COR-L47 (cell line): ENCODE measurements at places on chromosomes 4 and X.
A peak's percentile ranks its signal among the peaks of the same experiment; 100 is the strongest.

DNA sequence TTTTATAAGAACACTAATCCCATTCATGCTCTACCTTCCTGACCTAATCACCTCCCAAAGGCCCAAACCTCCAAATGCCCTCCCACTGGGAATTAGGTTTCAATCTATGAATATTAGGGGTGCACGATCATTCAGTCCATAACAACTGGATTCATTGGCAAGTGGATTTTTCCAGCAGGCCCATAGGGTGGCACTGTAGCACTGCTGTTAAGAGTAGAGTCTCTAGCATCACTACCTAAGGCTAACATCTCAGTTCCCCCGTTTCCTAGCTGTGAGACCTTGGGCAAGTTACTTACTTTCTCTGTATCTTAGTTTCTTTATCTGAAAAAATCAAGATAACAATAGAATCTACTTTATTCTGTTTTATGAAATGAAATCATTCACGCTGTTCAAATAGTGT lies 315.8 kb downstream of the STIM2 start:
- peak; percentile 88 for DNase-seq

DNA sequence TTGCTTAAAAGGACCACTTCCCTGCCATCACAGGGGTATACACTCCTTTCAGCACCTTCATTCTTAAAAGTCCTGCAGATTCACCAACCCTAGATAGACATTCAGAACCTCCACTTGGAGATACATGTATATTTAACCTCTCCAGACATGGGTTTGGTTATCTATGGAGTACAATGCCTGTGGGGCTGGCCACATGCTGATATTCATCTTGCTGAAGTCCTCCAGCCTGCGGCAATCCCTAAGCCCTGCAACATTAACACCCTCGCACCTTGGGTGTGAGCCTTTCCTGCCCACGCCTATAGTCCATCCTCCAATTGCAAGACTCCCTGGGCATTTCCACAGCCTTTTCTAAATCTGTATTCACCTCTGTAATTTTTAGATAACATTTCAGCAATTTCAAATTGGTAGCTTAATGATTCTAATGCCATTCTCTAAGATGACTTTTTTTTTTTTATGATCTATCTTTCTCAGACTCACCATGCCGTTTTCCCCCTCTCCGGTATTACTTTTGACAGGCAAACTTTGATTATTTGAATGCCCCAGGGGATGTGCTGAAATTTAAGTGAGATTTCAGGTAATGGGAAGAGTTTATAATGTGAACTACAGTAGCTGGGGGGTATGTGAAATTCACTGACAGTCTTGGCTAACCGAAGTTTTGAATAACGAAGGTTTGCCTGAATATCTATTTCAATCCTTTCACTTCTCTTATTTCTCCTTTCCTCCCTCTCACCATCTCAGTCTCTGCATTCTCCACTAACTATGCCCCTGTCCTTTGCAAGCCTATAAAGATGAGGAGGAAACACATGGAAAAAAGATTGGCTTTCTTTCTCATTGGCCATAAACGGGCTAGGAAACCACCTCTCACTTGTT lies 24.1 kb downstream of the CCDC149 start:
- no peak for DNase-seq

GRCh38 chr4:88742561-88742960 lies 44.9 kb upstream of the NAP1L5 start:
- DNase-seq, result no peak

- DNase-seq, result no peak
Observed at GRCh38 chrX:51047950-51048349, 137.4 kb downstream of the BMP15 start.

GRCh38 chr4:27701606-27702005 lies 841.0 kb downstream of the STIM2 start:
- no peak for DNase-seq

DNA sequence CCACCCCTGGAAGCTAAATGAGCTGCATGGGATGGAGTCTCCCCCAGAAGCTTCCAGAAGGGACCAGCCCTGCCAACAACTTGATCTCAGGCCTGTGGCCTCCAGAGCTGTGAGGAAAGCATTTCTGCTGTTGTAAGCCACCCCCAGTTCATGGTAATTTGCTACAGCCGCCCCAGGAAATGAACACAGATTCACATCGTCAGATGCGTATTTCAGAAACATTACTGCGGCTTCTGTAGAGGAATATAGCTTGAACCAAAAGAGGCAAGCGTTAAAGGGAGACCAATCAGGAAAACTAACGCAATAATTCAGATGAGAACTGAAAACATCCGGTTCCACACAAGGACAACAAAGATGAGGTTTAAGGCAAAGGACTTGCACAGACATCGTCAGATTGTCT lies 128.4 kb upstream of the TBL1X start:
- DNase-seq, result no peak

GRCh38 chr4:102665527-102665926 lies 95.2 kb downstream of the MANBA start:
- peak; percentile 74 for DNase-seq

DNA sequence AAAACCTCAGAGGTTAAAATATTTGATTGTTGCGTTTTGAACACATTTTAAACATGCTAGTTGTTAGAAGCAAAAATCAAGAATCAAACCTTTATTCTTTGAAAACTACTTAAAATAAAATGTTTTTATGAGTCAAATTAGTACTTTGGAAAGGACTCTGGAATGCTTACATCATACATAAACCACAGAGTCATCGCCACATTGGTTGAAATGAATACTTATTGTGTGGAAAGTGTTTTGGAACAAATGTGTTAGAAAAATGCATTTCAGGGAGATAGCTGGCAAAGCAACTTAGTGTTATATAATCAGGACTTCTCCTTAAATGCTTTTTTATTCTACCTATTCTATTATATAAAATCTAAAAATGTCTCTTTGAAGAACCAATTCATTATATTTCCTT lies 49.4 kb upstream of the CAMK2D start:
- no peak for DNase-seq

DNA sequence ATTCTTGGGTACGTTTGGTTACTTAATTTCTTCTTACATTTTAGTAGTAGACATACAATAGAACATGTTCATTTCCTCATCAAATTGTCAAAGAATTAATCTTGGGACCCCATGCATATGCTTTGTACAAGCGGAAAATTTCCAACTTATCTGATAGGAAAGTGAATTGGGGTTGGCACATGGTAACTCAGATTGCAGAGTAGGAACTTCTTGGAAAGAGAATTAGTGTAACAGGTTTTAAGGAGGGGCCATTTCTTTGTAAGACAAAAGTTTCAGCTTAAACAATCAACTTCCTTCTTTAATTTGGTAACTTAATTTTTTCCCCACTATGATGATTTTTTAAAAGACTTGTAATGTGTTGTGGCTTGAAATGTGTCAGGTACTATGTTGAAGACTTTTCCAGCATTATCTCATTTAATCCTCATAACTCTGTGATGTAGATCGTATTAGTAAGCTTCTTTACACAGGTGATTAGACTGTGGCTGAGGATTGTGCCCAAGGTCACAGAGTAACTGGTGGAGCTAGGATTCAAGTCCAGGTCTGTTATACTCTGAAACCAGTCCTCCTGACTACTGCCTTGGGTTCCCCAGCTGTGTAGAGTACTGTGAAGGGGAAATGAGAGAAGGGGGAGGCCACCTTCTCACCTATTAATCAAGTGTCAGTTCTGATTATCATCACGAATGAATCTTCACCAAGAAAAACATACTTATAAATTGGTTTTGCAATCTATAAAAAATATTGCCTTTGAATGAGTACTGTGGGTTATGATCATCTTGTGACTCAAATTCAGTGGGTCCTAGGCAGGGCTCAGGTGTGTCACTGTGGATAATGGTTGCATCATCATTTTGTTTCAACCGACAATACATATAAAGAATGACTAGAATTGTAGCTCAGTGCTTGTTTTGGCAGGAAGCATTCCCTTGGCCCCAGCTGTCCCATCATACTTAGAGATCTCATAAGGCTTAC lies 4.3 kb downstream of the GK start:
- DNase-seq, result no peak

GRCh38 chr4:101824500-101824899 lies 34.0 kb downstream of the BANK1 start:
- no peak for DNase-seq

- DNase-seq, result no peak
Observed at GRCh38 chr4:125389713-125390112, 75.0 kb downstream of the FAT4 start.

- no peak for DNase-seq
Observed at GRCh38 chrX:46967547-46967946, 55.3 kb downstream of the JADE3 start.

GRCh38 chrX:124263743-124264142 lies 68.7 kb upstream of the TEX13D start:
- no peak for DNase-seq

DNA sequence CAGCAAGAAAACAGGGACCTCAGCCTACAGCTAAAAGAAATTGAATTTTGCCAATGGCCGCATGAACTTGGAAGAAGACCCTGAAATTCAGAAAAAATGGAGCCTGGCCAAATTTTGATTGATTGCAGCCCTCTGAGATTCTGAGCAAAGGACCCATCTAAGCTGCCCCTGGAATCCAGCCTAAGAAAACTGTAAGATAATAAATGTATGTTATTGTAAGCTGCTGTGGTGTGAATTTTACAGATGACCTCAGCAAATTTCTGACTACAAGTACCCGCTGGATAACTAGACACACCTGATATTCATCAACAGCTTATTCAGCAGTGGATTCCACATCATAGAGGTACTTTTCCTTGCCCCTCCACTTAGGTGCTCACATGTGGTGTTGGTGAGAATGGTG lies 119.5 kb upstream of the EPHA5 start:
- DNase-seq, result no peak

DNA sequence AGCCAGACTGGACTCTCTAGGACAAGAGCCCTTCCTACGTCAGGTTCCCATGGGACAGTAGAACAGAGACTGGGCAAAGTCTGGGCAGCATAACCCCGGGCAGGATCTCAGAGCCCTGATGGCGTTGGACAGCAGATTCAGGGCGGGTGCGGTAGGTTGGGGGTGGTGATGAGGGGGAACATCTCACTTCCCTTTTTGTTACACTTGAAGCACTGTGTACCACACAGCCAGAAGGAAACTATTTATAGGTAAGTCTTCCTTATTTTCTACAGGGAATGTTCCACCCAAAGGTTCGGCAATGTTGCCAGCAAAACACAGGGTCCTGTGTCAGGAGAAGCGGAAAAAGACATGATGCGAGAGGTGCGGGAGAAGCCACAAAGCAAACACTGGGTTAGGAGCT lies 54.3 kb downstream of the TSC22D3 start:
- no peak for DNase-seq

- no peak for DNase-seq
Observed at GRCh38 chr4:116374815-116375214, 710.6 kb downstream of the TRAM1L1 start.

- DNase-seq, result no peak
Observed at GRCh38 chr4:48108309-48109073, 25.6 kb downstream of the TXK start.

DNA sequence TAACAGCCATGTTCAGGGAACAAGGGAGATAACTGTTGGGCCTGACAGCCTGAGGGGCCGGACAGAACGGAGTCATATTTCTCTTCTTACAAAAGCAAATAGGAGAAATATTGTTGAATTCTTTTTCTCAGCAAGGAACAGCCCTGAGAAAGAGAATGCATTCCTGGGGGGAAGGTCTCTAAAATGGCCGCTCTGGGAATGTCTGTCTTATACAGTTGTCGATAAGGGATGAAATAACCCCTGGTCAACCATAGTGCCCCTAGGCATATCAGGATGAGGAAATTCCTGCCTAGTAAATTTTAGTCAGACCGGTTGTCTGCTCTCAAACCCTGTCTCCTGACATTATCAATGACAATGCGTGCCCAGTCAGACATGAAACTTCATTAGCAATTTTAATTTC lies 1925.5 kb downstream of the PCDH7 start:
- DNase-seq, result no peak

- DNase-seq, result no peak
Observed at GRCh38 chr4:98574816-98575215, 83.6 kb downstream of the TSPAN5 start.

- DNase-seq, result no peak
Observed at GRCh38 chr4:95590615-95591014, 41.8 kb upstream of the UNC5C start.

- peak; percentile 48 for DNase-seq
Observed at GRCh38 chr4:167234316-167234881, at the start of gene SPOCK3. SPOCK3 (minus strand) TSS chr4:167234494.

- DNase-seq, result no peak
Observed at GRCh38 chr4:112329672-112330375, 32.7 kb downstream of the ALPK1 start.

- no peak for DNase-seq
Observed at GRCh38 chrX:131970347-131970746, 52.8 kb upstream of the STK26 start.

DNA sequence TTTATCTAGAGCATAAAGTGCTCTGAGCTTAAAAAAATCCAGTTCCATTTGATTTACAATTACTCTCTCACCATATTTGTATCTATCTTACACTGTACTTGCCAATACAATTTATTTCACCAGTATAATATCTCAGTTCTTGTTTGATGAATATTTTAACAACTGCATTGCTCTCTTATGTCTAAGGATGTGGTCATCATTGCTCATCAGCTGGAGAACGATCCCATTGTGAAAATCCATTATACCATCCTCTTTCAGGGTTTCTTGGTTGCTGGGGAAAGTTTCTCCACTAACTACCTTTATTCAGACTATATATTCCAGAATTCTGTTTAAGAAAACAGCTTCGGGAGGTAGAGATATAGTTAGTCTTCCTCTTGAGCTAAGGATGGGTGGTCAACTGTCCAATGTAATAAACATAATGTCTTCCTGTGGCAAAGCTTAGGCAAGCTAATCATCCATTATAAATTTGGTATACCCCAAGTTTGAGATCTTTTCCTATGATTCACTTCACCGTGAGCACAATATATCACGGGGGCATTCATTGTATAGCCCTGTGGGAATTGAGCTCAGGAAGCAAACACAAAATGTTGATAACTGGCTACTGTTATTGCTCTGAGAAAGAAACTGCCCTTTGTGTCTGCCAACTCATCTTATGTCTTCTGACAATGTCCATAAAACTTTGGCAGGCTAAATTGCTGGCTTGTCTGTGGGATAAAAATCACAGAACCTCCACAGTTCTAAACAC lies 2361.9 kb downstream of the ARAP2 start:
- DNase-seq, result no peak

- no peak for DNase-seq
Observed at GRCh38 chr4:141301216-141301615, 80.5 kb downstream of the ZNF330 start.

GRCh38 chr4:175378372-175378771 lies 433.7 kb downstream of the GPM6A start:
- no peak for DNase-seq
